ENCODE measurements at places on chromosomes 5 and 9.

- no peak for DNase-seq
These were observed 590.7 kb downstream of the RAB3C start for GRCh38 chr5:59173578-59173977.

- DNase-seq = no peak
These were observed 156.3 kb downstream of the HMHB1 start for GRCh38 chr5:143968071-143968878.

- DNase-seq = no peak
These were observed 25.8 kb upstream of the ATP6V1G1 start for GRCh38 chr9:114561771-114562170.

GRCh38 chr9:35489313-35490154 lies at the start of gene RUSC2:
Gene RUSC2, plus strand, starts transcription at chr9:35490111. Its CDS starts 56,411 bp downstream, at chr9:35546522.
- peak; percentile 72 for DNase-seq

DNA sequence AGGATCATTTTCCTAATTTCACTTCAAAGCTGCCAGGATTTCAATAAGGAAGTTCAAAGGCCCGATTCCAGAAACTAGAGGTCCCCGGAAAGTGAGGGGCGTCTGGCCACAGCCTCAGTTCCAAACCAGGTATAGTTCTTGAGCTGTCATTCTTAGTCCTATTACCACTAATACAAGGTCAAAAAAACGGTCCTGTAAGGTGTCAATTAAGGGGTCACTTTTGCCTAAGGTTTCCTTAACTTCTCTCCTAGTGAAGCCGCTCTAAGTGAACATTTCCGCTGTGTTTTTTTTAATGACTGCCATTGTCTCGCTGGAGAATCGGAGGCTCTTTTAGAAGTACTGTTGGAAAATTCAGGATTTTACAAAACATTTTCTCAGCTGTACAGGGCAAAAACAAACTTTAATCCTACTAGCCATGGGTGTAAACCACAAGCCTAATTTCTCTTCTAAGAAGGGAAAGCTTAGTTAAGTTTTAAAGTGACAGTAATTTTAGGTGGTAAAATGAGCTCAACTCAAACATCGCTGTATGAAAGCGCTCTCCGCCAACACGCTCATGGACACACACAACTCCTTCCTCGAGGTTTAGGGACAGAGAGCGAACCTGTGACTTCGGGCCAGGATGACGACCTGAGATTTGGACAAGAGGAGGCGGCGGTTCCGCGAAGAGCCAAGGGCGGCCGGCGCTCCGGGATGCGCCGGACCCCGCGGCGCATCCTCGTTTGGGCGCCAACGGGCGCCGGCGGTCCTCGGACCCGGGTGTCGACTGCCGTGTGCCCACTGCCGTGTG lies 76.7 kb upstream of the IFNE start:
- no peak for DNase-seq

GRCh38 chr5:134252671-134253070 lies 26.8 kb upstream of the PPP2CA start:
- no peak for DNase-seq

GRCh38 chr5:169104937-169105494 lies 195.9 kb downstream of the SLIT3 start:
- DNase-seq = no peak

DNA sequence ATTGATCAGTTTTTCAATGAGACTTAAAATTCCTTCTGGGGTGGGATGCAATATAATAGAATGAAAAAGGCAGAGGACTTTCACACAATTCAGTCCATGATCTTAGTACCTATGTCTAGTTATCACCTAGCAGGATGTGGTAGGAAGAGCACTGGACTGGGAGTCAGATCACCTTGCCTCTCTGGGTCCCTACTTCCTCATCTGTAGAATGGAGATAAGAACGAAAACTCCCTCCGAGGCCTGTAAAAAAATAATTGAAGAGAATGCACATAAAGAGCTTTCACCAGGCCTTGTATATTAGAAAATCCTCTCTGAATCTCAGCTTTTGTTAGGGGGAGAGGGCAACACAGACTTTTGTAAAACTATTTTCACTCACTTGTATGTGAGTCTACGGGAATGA lies 681 bp upstream of the TMEFF1 start:
- DNase-seq = no peak

GRCh38 chr5:150434464-150434863 lies 15.1 kb downstream of the RPS14 start:
- DNase-seq = no peak

DNA sequence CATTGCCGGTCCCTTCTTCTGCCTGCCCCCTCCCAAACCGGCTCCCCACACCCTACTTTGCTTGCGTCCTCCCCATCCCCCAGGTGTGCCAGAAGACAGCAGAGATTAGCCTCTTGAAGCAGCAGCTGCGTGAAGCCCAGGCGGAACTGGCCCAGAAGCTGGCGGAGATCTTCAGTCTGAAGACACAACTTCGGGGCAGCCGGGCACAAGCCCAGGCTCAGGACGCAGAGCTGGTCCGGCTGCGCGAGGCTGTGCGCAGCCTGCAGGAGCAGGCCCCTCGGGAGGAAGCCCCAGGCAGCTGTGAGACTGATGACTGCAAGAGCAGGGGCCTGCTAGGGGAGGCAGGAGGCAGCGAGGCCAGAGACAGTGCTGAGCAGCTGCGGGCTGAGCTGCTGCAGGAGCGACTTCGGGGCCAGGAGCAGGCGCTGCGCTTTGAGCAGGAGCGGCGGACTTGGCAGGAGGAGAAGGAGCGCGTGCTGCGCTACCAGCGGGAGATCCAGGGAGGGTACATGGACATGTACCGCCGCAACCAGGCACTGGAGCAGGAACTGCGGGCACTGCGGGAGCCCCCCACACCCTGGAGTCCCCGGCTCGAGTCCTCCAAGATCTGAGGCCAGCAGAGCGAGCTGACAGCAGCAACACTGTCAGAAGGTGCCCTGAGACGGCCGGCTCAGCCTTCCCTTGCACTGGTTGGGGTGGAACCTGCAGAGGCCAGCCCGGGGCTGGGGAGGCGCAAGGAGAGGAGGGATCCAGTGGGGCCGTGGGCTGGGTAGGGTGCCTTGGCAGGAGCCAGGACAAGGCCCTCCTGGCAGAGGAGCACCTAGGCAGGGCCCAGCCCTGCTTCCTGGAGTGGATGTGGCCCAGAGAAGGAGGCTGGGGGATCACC lies 8.3 kb downstream of the N4BP3 start:
- no peak for DNase-seq

- peak; percentile 35 for DNase-seq
These were observed 115.5 kb downstream of the SLC12A2 start for GRCh38 chr5:128199104-128199503.

DNA sequence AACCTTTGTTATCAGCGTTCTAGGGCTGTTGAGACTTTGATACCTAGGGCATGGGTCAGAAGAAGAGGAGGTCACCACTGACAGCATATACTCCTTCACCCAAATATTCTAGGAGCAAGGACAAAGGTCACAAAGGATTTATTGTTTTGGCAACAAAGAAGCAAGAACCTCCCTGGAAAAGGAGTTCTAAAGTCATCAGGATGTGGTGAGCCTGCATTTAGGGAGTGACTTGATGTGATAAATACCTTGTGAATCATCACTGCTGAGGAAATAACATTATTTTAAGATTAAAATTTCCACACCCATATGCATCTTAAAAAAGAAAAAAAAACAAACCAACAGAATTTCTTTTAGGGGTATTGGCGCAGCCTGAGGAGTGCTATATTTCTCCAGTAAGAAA lies 13.9 kb downstream of the IFNA1 start:
- no peak for DNase-seq

DNA sequence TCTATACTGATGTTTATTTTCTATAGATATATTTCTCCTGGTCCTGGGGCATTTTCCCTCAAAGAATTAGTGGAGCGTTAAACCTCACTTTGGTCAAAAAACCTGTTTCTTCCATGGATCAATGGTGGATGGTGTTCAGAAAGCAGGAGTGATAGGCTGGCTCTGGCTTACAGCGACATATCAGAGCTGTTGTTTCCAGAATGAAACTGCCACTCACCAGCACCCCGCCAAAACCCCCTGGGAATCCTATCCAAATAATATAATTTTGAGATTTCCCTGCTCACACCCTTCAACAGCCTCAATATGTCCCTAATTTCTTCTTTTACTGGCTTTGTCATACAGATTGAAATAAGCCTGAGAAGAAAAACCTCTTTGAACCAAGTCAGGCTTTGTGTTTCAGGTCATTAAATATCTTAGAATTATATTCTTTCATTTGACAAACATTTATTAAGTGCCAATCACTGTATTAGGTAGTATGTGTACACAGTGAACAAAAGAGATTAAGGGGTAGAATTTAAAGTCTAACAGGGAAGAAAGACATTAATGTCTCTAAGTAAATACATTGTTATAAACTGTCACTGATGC lies 144.5 kb upstream of the GPR151 start:
- DNase-seq = no peak

GRCh38 chr9:8349376-8349775 lies 549.8 kb upstream of the DMAC1 start:
- DNase-seq = no peak

GRCh38 chr5:132096904-132097303 lies 23.3 kb downstream of the CSF2 start:
- DNase-seq = no peak

DNA sequence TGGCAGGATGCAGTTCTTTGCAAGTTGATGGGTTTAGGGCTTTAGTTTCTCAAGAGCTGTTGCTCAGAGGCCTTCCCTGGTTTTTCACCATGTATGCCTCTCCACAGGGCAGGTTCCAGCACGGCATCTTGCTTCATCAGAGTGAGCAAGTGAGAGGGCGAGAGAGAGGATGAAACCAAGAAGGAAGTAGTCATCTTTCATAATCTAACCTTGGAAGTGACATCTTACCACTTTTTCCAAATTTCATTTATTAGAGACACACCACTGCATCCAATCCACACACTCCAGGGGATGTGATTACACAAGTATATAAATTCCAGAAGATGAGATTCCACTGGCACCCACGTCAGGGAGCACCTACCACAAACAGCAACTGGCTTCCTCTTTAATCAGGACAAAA lies 294.4 kb downstream of the MARCHF11 start:
- no peak for DNase-seq

DNA sequence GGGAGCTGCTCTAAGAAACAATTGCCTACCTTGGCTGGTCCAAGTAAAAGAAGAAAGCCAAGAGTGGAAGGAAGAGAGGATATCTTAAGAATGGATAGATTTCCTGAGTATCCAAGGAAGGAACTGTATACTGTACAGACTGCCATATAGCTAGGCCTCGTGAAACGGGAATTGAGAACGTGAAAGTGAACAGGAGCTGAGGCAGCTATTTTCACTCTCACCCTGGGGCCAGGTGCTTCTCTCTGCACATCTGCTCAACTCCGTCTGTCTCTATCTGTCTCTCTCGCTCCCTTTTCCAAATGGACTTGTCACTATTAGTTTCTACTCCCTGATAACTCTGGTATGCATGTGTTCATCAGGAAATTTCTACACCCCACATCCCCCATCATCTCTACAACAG lies 35.9 kb upstream of the TESK1 start:
- no peak for DNase-seq

DNA sequence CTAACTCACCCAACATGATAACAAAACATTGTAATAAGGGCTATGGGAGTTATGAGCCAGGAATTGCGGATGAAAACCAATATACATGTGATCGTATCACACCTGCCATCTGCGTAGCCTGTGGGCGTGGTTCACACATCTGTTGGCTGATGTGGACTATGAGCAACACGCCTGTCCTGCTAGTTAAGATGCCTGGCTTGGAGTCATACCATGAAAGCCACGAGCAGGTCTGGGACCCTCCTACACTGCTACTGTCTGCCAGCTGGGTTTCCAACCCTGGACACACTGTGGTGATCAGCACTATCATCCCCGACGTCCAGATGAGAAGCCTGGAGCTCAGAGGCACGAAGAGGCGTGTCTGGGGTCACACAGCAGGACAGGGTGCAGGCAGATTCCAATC lies 40.2 kb downstream of the STK10 start:
- no peak for DNase-seq

- DNase-seq = no peak
These were observed 2.5 kb downstream of the SMC5 start for GRCh38 chr9:70261131-70261870.

DNA sequence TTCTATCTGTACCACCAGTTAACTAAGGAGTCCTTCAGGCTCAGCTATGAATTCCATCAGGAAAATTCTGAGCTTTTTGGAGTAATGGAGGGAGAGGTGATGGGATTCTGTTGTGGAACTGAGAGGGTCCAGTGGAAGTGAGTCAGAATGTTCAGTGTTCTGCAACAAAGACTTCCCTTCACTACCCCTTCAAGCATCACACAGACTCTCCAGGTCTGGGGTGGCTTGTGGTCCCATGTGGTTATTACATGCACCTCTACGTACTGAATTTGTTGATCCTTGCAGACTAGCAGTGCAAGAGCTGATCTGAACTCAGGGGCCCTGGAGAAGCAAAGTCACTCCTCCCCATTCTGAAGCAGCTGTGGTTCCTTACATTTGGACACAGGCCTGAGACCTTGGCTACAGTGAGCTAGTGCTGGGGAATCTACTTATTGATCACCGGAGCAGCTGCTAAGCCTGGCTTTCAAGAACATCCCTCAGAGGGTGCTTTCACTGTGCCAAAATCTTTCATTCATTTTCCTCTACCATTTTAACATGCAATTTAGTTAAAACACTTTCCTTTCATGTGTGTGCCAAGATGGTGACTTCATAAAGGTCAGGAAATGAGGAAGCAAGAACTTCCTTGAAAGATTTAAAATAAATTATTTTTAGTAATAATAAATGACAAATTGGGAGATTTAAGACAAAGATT lies 75.0 kb upstream of the TNC start:
- no peak for DNase-seq
